ENCODE measurements at places on chromosomes 12 and 14.

- DNase-seq, result no peak
Observed at GRCh38 chr12:122865268-122866231, 30.3 kb downstream of the HIP1R start.

DNA sequence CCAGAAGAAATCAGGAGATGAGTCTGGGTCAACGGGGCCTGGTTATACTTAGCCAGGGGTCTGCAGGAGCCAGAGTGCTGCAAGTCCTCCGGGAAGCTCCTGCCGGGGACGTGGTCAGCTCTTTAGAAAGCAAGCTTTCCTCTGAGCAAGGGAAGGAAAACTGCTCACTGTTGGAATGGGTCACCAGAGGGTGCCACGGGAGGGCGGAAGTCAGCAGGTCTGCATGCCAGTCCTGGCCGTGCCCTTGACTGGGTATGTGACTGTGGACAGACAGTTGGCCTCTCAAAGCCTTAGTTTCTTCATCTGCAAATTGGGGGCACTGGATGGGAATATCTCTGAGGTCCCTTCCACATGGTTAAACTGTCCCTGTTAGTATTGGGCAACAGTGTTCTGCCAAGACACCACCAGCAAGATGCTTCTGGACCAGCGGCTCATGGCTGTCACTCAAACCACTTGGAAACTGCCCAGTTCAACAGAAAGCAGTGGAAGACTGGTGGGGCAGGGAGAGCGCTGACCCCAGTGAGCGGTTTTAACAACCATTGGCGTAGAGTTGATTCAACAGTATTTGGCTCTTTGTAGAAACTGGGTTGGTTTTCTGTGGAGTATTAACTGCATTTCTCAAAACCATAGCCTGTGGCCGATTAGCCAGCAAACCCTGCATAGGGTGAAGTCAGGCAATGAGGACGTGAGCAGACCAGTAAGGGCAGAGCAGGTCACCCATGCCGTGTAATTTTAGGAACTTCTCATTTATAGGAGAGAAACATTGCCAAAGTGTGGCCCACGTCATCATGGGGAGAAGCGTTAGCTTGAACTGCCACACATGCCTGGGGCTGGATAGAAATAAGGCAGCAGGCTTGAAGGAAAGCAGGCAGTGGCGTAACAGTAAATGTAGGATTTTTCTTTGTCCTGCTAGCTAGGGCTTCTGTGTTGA, 163.9 kb upstream of the PRMT8 start:
- no peak for DNase-seq

GRCh38 chr14:75793806-75794205, 132.8 kb downstream of the TTLL5 start:
- no peak for DNase-seq

GRCh38 chr12:60391051-60391450, 795.2 kb downstream of the SLC16A7 start:
- no peak for DNase-seq

GRCh38 chr12:20883288-20883687, 72.8 kb downstream of the SLCO1B3 start:
- DNase-seq, result no peak

DNA sequence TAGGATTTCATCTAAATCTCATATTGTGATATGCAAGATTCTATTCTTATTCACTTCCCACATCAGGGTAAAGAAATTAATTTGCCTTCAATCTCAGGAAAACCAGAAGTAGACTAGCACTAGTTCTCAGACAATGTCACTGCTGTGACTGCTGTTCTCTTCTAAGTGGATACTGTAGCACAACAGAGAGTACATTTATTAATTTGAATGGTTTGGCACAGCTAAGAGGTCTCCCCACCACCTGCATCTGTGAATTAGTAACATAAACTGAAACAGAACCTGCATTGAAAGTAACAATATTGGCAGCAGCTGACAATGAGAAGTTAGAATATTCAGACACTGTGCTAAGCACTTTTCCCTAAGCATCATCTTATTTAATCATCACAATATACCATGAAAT, 253.1 kb downstream of the PDZRN4 start:
- no peak for DNase-seq

GRCh38 chr14:22664261-22664660, 20.1 kb upstream of the OR6J1 start:
- DNase-seq, result no peak

- no peak for DNase-seq
Observed at GRCh38 chr14:89844508-89844907, 110.0 kb downstream of the EFCAB11 start.

DNA sequence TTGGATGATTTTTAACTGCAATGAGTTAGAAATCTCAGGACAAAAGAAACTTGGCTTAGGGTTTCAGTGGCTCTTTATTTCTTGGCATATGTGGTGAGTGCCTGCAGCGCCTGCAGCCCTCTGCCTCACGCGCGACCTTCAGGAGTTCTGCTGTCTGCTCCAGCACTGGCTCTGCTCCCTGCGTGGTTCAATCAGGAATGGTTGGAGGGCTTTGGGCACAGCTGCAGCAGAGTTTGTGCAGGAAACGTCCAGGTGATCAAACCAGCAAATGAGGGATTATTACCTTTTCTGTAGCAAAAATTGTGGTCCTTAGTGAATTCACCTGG, 19.8 kb downstream of the PPM1H start:
- DNase-seq, result no peak

GRCh38 chr12:47080725-47081502, 1.2 kb upstream of the AMIGO2 start:
- no peak for DNase-seq

DNA sequence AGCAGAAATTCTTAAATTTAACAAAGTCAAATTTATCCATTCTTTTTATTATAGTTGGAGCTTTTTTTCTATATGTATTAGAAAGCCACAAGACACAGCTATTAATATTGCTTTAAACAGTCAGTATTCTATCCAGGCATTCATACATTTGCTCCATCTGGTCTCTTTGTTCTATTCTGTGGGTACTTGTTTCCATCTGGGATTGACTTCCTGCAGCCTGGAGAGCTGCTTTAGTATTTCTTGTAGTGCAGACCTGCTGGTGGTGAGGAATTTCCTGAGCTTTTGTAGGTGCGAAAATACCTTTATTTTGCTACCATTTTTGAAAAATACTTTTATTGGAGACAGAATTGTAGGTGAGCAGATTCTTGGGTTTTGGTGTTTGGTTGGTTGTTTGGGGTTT, 29.0 kb downstream of the CCDC60 start:
- DNase-seq, result no peak

DNA sequence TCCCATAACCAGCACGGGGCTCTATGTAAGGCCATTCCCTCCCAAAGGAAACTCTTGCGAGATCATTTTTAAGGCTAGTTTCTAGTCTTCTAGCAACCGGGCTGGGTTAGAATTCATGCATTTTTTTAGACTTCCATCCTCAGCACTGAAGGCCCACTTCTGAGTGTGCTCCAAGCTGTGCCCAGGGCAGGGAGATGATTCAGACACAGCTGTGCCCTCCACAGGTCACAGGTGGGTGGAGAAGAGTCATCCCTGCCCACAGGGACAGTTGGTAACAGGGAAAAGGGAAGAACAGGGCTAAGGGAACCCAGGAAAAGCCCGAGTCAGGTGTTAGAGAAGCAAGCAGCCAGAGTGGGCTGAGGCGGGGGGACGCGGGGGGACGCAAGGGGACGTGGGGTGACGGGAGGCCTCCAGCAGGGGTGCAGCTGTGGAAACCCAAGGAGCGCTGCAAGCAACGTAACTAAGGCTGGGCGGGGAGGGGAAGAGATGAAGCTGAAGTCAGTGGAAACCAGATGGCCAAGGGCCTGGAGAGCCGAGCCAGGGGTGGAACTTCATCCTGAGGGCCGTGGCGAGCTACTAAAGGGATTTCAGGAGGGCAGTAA, 27.2 kb upstream of the PPP2R5C start:
- no peak for DNase-seq

DNA sequence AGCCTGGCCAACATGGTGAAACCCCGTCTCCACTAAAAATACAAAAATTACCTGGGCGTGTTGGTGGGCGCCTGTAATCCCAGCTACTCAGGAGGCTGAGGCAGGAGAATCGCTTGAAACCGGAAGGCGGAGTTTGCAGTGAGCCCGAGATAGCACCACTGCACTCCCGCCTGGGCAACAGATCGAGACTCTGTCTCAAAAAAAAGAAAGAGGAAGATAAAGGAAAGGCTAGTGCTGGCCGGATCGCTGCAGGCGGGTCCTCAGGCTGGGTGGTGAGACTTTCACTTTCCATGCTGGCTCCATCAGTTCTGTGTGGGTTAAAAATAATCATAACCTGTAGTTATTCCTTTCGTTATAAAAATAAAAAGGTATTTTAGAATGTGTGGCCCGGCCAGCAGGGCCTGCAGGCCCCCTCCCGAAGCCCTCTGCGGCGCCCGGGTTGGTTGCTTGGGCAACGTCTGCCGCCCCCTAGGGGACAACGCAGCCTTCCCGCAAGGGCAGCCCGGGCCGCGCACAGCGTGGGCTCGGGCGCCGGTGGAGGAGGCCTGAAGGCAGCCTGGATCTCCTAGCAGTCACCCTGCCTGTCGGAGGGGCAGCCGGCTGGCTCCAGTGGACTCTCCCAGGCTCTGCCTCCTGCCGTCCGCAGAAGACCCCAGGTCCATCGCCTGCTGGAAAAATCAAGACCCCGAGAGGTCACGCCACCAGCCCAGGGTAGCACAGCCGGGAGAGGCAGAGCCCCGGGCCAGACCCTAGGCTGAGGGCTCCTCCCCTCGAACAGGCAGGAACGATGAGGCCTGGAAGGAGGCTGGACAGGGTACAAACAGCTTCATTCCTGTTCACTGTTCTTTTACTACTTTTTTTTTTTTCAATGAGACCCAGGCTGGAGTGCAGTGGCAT, 5.0 kb upstream of the SLC25A47 start:
- no peak for DNase-seq

DNA sequence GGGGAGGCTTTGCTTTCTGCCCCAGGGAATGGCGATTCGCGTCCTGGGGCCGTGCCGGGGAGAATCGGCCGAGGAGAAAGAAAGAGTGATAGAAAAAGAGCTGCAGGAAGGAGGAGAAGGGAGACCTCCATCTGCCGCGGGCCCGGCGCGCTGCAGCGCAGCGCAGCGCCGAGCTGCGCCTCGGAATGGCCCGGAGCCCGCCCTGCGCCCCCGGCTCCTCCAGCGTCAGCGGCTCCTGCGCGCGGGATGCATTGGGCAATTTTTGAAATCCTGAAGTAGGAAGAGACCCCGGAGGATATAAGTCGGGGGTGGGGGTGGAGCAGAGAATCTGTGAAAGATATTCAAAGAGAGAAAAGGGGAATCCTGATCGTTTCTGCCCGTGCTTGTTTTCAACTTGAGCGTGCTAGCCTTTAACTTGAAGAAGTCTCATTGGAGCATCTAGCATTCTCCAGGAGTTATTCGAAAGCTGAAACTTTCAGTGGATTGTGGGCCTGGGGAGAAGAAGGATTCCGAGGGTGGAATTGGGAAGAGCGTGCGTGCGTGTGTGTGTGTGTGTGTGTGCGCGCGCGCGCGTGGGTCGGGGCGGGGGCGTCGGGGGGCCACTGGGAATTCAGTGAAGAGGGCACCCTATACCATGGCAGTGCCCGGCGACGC, 441 bp downstream of the PDE3A start:
- no peak for DNase-seq

- DNase-seq, result no peak
Observed at GRCh38 chr12:70583251-70583650, 54.0 kb downstream of the PTPRB start.

- no peak for DNase-seq
Observed at GRCh38 chr12:93156086-93156716, 221.5 kb upstream of the NUDT4 start.

DNA sequence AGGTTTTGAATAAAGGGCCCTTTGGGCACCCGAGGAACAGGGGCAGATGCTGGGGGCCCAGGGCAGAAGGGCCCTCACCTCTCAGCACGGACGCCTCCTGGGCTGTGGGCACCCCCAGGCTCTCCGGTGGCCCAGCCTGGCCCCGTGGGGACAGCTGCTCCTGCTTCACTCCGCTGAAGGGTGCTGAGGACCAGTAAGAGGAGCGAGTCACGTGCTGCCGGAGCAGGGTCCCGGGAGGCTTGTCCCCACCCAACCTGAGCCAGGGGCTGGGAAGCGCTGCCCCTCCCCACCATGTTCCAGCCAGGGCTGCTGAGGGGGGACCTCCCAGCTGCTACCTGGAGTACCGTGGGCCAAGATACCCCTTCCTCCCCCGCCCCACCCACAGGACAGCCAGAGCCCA, 59.5 kb downstream of the RFLNA start:
- no peak for DNase-seq

Measured in non-pigmented ciliary epithelial cell (primary cell).